Natural killer cell treated with Interleukin-12 subunit alpha and Interleukin-12 subunit beta and Interleukin-15 and Interleukin-18, amount 100 ng/mL, for 72 hours (primary cell): ENCODE measurements at places on chromosomes 5 and 9. TPM values are rescaled to one million over a fixed set of nuclear protein-coding genes. Genes with fewer than 3 reads are reported as not detected.

The BNC2 gene
- total RNA-seq: 5.5 TPM

The CAVIN4 gene
- total RNA-seq: 0.31 TPM

The IGIP gene
- 2.6 TPM for total RNA-seq

The CCDC192 gene
- total RNA-seq: not detected

The GARIN3 gene
- total RNA-seq: not detected

The TGFBR1 gene
- total RNA-seq: 62.7 TPM

The JAKMIP2 gene
- total RNA-seq: 6.8 TPM
